Heart right ventricle (tissue), 16 donors: ENCODE measurements at places on chromosomes 4 and X.

GRCh38 chrX:107861056-107861455 is 35.4 kb downstream of the MID2 start:
- no peak for DNase-seq

DNA sequence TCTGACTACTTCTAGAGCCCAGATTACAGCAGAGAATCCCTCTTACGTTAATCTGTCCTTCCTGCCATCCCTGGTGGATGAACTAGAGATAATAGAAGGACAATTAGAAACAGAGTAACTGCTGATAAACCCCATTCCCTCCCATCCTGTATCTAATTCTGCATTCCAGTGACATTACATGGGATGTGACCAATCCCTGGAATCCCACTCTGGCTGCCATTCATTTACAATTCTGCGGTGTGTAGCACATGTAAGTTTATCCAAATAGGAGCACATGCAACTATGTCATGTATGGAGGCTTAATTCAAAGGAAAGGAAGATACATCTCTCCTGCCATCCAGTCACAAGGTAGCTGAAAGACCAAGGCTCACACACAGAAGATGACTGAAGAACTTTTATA is 339.5 kb downstream of the GPAT3 start:
- DNase-seq = no peak

DNA sequence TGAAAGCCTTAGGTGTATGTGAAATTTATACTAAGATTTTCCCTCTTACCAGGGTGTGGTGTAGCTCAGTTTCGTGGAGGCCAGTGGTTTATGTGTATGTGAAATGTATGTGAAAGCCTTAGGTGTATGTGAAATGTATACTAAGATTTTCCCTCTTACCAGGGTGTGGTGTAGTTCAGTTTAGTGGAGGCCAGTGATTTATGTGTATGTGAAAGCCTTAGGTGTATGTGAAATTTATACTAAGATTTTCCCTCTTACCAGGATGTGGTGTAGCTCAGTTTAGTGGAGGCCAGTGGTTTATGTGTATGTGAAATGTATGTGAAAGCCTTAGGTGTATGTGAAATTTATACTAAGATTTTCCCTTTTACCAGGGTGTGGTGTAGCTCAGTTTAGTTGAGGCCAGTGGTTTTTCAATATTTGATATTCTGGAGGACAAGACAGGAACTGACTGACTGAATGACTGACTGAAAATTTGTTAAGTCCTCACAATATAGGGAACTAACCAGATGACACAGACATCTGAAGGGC is 143.7 kb downstream of the NEXMIF start:
- DNase-seq = no peak

- no peak for DNase-seq
These were observed 25.7 kb downstream of the USP53 start for GRCh38 chr4:119238068-119238722.

DNA sequence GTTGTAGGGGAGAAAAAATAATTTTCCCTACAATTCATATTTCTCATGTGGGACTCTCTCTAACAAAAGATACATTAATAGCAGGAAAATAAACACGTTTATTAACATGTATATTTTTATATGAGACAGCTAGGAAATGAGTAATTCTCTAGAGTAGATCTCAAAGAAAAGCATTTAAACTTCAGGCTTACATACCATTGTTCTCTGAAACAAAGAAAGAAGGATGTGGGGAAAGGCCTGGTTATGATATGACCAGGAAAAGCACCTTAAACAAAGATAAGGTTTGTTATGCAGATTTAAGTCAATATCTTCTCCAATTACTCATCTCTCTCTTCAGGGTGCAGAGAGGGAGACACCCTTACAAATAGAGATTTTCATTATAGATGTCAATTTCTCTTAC is 131.3 kb downstream of the SLC7A11 start:
- no peak for DNase-seq

GRCh38 chr4:113732-114131 is 10.6 kb upstream of the ZNF718 start:
- no peak for DNase-seq

GRCh38 chr4:183503497-183504063 is 1.3 kb upstream of the ING2 start:
- no peak for DNase-seq

GRCh38 chrX:74925225-74926088 is at the start of gene NEXMIF:
Gene NEXMIF (minus strand): TSS chrX:74925452.
- DNase-seq = no peak

GRCh38 chr4:176440698-176441097 is 120.9 kb downstream of the SPCS3 start:
- no peak for DNase-seq

- DNase-seq = peak; percentile 30
These were observed 130.2 kb downstream of the AMELX start for GRCh38 chrX:11423362-11423818.

DNA sequence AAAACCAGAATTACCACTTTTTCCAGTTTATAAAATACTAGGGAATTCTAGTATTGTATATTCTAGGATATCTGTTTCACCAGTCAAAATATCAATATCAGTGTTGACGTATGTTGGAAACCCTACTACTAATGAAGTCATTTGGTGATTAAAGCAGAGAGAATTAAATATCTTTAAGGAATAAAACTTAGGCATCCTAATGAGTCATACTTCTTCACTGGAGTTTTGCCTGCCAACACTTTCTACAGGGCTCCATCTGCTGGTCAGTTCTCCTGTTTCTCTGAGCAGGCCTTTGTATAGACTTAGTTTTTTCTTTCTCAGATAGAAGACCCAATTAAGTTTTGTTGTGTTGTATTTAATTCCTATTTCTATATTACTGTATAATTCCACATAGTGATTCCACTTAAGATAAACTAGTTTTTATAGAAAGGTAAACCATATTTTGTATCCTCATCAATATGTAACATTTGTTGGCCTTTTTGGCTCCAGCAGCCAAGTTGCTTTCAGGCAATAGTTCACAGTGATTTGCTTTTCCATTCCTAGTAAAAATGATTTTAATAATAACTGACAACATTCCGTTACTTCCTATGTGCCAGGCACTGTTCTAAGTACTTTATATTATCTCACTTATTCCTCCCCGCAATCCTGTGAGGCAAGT is 3.5 kb downstream of the AP1AR start:
- no peak for DNase-seq

- DNase-seq = no peak
These were observed 136.5 kb upstream of the GALNTL6 start for GRCh38 chr4:171676555-171677215.

DNA sequence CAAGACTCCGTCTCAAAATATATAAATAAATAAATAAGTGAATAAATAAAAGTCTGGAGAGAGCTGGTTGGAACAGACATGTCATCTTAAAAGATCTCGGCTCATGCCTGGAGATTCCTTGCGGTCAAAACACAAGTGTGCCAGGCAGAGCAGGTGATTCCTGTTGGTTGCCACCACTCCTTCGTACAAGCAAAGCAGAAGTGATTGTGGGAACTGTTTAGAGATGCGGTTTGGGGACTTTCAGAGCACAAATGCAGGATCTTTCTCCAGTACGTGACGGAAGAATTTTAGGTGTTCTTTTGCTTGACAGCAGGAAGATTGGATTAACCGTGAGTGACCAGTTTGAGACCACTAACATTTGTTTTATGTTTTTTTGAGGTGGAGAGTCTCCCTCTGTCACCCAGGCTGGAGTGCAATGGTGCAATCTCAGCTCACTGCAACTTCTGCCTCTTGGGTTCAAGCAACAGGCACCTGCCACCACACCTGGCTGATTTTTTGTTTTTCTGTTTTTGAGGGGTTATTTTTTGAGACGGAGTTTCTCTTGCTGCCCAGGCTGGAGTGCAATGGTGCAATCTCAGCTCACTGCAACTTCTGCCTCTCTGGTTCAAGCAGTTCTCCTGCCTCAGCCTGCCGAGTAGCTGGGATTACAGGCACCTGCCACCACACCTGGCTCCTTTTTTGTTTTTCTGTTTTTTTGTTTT is 2.8 kb upstream of the CRLF2 start:
- DNase-seq = no peak

DNA sequence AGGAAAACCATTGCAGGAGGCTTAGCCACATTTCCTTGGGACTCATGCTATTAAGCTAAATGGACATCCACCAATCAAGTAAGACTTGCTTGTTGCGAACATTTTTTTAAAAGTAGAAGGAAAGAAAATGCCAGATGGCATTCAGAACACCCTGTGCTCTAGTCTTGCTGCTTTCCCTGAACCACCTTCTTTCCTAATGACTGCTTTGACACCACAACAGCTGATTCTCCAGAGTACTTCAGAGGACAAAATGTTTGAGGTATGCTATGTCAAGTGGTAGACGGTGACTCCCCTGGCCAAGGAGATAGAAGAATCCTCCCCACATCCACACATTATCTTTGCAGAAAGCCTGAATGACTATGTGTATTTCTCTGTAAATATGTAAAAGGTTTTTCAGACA is 65.4 kb downstream of the ANK2 start:
- no peak for DNase-seq

DNA sequence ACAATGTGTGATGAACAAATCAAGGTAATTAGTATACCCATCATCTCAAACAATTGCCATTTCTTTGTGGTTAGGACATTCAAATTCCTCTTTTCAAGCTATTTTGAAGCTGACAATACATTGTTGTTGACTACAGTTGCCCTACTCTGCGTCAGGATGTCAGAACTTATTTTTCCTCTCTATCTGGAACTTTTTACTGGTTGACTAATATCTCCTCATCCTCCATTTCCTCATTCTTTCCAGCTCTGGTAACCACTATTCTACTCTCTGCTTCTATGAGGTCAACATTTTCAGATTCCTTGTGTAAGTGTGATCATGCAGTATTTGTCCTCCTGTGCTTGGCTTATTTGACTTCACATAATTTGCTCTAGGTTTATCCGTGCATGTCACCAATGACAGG is 240.5 kb upstream of the HS3ST1 start:
- DNase-seq = no peak
